ENCODE measurements at places on chromosomes 16 and 17.

GRCh38 chr17:64219571-64219970 lies 43.5 kb downstream of the TEX2 start:
- no peaks in the 10 kb centered on the region for H3K27me3 ChIP-seq
- no peak for DNase-seq
- no peak overlapping the region for H3K27ac ChIP-seq
- peaks cover 52% of the 10 kb centered on the region for H3K4me1 ChIP-seq

DNA sequence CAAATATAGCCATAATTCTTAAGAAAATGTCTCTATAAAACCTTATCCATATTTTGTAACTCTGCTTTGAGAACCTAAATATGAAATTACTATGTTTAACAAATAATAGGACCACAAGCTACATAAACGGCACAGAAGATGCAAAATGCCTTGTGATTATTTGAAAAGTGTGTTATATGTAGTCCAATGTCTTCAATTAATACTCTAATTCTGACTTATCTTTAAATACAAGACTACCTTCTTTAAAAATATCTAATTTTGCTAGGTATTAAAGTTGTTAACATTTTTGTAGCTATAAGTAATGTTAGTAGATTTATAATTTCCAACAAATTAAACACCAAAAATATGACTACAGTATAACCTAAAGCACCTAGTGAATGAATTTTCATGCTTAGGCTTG lies 17.0 kb downstream of the PSMD12 start:
- H3K4me1 ChIP-seq = no peaks in the 10 kb centered on the region
- peaks cover 21% of the 10 kb centered on the region for H3K36me3 ChIP-seq
- no peak overlapping the region for H3K27ac ChIP-seq
- DNase-seq = no peak
- H3K4me3 ChIP-seq = no peak overlapping the region

GRCh38 chr17:28675490-28675889 lies 13.5 kb downstream of the SUPT6H start:
- no peaks in the 10 kb centered on the region for H3K4me1 ChIP-seq
- H3K27me3 ChIP-seq = no peaks in the 10 kb centered on the region
- no peak for DNase-seq
- H3K36me3 ChIP-seq = peaks cover 36% of the 10 kb centered on the region
- peak overlapping the region; percentile 67 for H3K27ac ChIP-seq

DNA sequence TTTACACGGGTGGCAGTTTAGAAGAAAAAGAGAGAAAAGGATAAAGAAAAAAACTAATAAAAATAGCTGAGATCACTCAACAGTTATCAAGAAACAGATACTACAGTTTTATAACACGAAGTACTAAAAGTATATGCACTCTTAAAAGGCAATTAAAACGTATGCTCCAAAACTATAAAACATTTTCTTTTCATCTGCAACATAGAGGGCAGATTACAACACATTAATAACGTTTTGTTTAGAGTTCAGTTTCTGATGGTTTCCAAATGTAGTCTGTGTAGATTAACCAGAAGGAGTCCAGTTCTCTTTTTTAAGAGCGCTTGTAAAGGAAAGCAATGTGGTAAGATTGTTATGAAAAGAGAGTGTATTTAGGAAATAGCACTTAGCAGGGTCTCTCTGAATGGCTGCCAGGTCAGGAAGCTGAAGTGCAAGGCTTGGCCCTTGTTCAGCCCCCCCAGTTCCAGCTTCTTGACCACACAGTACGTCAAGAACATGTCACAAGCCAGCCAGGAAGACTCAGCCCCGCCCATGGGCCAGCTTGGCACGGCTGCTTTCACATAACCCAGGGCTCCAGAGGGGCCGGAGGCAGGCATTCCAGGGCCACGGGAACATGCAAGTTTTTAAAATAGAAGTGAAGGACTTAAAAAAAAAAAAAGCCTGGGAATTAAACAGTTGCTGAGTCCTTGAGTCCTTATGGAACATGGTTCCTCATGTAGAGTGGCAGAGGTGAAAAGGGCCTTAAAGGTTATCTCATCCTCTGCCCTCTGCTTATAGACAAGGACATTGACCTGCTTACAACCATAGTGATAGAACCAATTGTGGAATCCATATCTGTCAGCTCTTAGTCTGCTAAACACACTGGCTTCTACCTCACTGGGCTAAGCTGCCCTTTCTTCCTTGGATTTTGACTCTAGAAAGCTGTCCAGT lies 147.4 kb upstream of the TBX2 start:
- no peak overlapping the region for H3K27ac ChIP-seq
- DNase-seq = no peak
- H3K4me3 ChIP-seq = no peak overlapping the region
- H3K36me3 ChIP-seq = no peaks in the 10 kb centered on the region
- H3K27me3 ChIP-seq = no peaks in the 10 kb centered on the region

Measured in progenitor cell of endocrine pancreas (in vitro differentiated cells).